T-helper 22 cell (primary cell): ENCODE measurements at places on chromosomes 11 and 22.

GRCh38 chr11:75344761-75345454, 6.6 kb downstream of the ARRB1 start:
- no peak for DNase-seq

DNA sequence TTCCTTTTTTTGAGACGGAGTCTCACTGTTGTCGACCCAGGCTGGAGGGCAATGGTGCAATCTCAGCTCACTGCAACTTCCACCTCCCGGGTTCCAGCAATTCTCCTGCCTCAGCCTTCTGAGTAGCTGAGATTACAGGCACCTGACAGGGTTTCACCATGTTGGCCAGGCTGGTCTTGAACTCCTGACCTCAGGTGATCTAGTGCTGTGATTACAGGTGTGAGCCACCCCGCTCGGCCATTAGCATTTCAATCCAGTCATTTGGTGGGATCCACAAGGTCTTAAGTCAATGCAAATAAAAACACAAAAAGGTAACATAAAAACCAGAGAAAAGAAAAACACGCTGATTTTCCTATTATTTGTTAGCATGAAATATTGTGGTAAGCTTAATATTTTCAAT, 1227.2 kb upstream of the TENM4 start:
- no peak for DNase-seq

- no peak for DNase-seq
These were observed 6.2 kb downstream of the TBX1 start for GRCh38 chr22:19766511-19767426.

GRCh38 chr11:72295471-72295870, 51.5 kb upstream of the PHOX2A start:
- no peak for DNase-seq

DNA sequence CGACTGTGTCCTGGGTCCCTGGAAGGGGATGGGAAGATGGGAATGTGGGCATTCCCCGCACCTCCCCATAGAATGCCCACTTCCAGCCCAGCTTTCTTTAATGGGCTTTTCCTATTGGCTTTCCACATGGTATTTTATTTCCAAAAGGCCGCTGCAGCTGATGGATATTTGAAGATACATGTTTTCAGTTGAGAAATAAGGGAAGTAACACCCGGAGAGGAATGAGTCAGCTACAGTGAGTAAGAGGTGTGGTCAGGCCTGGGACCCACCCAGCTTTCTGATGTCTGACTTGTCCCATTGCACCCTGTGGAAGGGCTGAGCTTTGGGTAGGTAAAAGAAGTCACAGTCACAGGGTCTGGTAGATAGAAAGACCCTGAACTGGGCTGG, 476.9 kb downstream of the MIAT start:
- no peak for DNase-seq

GRCh38 chr11:131582021-131582525, 211.7 kb downstream of the NTM start:
- no peak for DNase-seq

GRCh38 chr11:34830648-34831047, 85.5 kb downstream of the APIP start:
- DNase-seq: no peak

DNA sequence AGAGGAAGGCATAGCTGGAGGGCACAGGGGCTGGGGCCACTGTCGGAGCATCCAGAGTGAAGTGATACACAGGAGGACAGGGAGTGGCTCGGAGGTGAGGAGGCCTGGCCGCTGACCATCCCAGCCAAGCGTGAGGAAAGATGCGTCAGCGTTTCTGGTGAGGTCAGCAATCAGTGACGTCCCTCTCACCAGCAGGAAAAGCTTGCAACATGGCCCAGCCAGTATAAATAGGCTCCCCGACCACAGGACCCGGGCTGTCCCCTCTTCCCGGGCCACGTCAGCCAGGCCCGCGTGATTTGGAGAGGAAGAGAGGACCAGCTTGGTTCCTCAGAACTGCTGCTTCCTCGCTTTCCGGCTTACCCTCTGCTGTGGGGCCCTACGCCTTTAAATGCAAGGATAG, 4.2 kb upstream of the OSM start:
- DNase-seq: no peak

DNA sequence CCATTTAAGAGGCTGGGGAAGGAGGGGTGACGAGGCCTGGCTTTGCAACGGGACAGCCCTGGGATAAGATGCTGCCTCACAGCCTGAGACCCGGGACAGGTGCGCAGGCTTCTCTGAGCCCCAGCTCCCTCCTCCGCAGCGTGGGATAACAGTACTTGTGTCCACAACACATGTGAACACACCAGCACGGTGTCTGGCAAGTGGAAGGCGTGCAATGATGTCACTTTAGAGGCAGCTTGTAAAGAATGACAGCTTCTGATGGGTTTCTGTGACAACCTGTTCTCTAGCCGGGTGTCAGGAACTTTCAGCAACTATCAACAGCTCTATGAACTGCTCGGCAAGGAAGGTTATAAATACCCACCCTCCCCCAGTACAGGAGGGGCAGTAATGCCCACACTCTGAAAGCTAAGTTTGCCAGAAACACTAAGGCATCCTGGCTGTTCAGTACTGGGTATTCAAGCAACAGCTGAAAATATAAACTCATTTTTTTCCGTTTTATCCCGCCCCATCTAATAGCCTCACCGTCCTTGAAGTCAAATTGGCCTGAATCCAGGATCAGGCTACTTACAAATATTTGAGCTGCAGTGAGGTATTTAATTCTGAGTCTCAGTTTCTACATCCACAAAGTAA, 59.7 kb downstream of the MYH9 start:
- DNase-seq: no peak

DNA sequence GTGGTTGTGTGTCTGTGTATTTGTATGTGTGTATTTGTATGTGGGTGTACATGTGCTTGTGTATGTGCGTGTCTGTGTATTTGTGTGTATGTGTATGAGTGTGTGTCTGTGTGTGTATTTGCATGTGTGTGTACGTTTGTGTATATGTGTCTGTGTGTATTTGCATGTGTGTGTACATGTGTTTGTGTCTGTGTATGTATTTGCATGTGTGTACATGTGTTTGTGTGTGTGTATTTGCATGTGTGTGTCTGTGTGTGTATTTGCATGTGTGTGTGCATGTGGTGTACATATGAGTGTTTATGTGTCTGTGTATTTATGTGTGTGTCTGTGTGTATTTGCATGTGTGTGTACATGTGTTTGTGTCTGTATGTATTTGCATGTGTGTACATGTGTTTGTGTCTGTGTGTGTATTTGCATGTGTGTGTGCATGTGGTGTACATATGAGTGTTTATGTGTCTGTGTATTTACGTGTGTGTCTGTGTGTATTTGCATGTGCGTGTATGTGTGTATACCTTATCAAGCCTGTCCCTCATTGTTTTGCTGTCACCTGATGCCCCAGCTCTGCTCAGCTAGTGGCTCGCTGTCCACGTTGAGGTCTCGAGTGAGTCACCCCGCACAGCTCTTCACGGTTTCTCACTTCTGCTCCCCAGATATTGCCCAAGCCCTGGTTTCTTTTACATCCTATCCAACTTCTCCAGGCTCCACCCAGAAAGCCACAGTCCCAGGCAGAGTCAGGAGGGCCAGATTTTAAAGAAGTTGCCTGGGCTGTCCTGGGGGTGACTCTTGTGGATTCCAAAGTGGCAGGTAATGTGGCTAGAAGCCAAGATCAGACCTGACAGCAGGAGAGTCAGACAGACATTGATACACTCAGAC, 15.2 kb downstream of the MB start:
- DNase-seq: no peak

DNA sequence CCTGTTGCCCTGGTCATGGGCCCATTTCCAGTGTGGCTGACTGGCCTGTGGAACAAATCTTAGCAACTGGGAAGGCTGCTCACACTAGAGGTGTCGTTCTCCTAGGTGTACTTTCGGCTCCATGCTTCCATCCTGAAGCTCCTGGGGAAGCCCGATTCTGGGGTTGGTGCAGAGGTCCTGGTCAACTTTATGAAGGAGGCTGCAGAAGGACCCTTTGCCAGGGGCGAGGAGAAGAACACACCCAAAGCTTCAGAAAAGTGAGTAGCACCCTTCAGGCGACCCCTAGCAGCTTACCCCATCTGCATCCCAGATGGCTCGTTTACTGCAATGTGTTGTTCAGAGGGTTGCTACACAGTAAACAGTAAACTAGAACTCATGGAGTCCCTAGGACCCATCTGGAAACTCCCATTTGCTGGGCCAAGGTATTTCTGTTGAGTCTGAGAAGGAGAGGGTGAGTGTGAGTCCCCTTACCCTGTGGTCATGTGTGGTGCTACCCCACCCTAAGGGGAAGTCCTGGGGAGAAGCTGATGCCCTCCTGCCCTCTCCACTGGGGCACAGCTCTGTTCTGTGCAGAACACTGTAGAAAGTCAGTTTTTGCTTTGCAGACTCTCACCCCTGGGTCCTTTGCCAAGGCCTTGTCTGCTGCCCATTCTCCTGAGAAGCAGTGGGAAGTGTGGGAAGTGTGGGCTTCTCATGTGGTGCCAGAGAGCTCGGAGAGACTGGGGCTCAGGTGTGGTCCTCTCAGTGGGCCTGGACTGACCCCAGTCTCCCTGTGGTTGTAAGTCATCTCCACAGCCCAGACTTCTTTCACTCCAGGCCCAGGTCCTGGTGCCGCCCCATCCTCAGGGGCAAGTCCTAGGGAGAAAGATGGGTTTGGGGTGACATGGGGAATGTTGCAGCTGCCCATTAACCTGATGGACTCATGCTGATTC, 85.0 kb downstream of the CABIN1 start:
- no peak for DNase-seq

- DNase-seq: no peak
These were observed 22.3 kb downstream of the HPS4 start for GRCh38 chr22:26461188-26461810.

DNA sequence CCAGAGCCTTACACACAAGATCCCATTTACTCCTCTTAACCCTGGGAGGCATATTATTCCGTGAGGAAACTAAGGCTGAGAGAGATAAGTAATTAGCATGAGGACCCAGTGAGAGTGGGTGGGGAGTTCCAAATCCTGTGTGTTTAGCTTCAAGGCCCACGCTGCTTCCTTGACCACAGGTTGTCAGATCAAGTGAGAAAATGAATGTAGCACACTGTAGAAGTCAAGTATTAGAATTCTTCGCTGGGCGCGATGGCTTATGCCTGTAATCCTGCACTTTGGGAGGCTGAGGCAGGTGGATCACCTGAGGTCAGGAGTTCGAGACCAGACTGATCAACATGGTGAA, 3.8 kb downstream of the CYB561A3 start:
- DNase-seq: no peak

DNA sequence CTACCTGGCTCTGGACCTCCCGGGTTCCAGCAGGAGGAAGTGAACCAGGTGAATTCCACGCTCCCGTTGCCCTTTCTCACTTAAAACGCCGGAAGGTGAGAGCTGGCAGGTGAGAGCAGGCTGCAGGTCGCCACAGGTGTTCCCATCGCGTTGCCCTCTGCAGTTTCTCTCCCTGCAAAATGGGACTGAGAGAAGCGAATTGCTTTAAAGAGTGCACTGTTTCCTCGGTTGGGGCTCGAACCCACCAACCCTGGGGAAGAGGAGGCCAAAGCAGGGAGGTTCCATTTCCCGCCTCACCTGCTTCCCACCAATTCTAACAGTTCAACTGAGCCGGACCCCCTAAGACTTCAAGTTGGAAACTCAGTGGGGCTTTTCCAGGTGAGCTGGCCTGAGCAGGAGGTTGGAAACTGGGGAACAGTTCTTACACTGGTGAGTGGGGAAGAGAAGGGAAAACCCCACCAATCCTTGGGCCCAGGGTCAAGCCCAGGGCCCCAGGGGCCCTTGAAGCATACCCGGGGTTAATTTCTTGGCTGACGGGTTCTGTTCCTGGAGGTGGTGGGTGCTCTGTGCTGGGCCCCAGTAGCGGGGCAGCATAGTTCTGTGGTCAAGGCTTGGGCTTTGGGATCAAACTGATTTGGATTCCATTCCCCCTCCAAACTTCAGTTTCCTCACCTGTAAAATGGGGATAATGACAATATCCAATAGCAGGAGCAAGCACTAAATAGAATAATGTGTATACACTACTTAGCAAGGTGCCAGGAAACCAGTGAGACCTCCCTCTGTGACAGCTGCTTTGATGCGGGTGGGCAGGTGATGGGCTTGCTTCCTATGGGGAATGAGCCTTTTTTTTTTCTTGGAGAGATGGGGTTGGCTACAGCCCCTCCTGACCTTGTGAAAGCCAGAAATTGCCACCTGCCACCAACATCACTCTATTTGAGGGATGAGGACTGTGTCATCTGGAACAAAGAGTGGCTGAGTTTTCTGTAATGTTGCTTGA, 788 bp downstream of the CD82 start:
- DNase-seq: no peak

- DNase-seq: no peak
These were observed 41.3 kb downstream of the CECR2 start for GRCh38 chr22:17410576-17410975.

GRCh38 chr11:47438721-47439120, 10.2 kb downstream of the RAPSN start:
- DNase-seq: no peak

GRCh38 chr22:45731041-45731797, 59.6 kb downstream of the ATXN10 start:
- DNase-seq: no peak

GRCh38 chr11:2175659-2176058, 4.0 kb upstream of the TH start:
- DNase-seq: no peak

GRCh38 chr11:13763341-13763740, 94.9 kb downstream of the FAR1 start:
- no peak for DNase-seq

DNA sequence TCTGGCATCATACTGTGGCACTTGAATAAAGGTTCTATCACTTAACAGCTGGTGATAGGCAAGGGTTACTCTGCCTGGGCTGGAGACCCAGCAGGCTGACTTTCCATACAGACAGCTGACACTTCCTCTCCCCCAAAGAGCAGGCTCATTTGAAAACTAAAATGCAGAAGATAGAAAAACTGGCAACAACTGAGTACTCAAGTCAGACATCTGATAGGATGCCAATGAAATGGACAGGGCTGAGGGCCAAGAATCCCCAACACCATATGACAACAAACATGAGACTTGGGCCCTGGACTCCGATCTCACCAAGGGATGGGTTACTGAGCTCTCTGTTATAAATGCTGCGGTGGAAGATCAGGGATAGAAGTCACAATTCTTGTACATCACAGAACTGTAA, 237.2 kb downstream of the LRRC4C start:
- DNase-seq: no peak

- DNase-seq: no peak
These were observed 14.5 kb downstream of the MYEOV start for GRCh38 chr11:69308491-69308911.

- DNase-seq: no peak
These were observed 1.4 kb upstream of the OR8B8 start for GRCh38 chr11:124446916-124447315.

GRCh38 chr11:65945941-65946558, 770 bp downstream of the TSGA10IP start:
- DNase-seq: no peak
